ENCODE measurements at places on chromosomes 7 and 10. TPM values are rescaled to one million over a fixed set of nuclear protein-coding genes. Genes with fewer than 3 reads are reported as not detected.

GRCh38 chr10:132627666-132628531 is 90.3 kb downstream of the INPP5A start:
- H3K27ac ChIP-seq, result no peak overlapping the region
- H3K27me3 ChIP-seq, result no peaks in the 10 kb centered on the region
- no peaks in the 10 kb centered on the region for H3K36me3 ChIP-seq
- peak; percentile 38 for DNase-seq
- H3K4me3 ChIP-seq, result no peak overlapping the region

DNA sequence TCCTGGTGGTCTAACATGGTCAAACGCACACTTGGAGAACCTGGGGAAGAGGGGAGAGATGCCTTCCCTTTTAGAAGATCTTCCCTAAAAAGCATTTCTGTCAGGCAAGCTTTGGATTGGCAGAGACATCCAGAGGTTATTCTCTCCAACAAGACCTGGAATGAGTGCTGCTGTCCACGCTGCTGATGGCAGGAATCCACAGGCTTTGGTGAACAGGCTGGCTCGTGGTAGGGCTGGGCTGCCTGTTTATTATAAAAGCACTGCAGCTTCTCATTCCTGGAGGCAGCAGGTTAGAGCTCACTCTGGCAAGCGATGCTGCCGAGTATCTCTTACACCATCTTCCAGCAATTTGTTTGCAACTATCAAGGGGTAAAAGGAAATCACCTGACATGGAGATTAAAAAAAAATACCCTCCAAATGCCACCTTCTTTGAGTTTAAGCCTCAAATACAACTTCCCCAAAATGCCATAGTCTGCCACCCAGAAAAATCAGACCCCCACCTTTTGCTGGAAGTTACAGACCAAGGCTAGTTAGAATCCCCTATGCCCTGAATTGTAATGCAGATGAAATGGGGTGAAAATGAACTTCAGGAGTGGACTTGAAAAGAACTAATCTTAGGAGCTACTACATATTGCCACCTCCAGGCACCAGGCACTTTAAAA is 152.1 kb upstream of the KMT2E start:
- no peak overlapping the region for H3K27ac ChIP-seq
- H3K4me3 ChIP-seq, result no peak overlapping the region
- peaks cover 3% of the 10 kb centered on the region for H3K27me3 ChIP-seq

DNA sequence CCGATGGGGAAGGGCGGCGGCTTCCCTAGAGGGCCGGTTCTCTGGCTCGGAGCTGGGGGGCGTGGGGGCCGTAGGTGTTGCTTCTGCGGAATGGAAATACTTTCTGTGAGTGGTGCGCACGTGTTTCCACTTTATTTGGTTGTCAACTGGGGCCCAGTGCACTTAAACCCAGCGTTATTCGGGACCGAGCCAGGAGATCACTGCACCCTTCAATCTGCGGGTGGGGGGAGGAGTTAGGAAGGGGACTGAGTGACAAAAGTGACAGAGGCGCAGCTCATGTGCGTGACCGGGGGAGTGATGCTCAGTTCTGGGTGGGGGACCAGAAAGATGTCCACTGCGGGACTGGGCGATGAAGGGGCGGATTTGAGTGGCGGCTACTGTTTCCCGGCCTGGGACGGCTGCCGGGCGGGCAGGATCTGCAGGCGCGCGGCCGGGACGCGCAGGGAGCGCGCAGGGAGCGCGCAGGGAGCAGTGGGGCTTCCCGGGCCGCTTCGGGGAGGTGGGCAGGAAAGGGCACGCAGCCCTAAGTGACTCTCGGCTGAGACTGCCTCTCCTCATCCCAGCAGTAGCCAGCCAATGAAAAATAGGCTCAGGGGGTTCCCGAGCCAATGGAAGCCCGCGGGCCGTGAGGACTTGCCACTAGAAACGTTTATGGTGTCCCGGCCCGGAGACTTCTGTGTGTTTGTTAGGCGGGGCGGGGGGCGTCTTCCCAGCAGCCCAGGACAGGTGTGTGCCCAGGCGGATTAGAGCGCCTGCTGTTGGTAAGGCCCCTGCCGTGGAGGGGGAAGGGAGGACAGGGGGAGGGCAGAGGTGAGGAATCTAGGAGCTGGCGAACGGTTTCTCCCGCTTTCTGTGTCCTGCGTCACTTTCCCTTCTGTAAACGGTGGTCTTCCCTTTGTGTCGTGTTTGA is 54.3 kb upstream of the KDM7A start:
- peaks cover 8% of the 10 kb centered on the region for H3K36me3 ChIP-seq
- peaks cover 38% of the 10 kb centered on the region for H3K4me1 ChIP-seq
- peak overlapping the region; percentile 98 for H3K27ac ChIP-seq
- no peaks in the 10 kb centered on the region for H3K27me3 ChIP-seq

DNA sequence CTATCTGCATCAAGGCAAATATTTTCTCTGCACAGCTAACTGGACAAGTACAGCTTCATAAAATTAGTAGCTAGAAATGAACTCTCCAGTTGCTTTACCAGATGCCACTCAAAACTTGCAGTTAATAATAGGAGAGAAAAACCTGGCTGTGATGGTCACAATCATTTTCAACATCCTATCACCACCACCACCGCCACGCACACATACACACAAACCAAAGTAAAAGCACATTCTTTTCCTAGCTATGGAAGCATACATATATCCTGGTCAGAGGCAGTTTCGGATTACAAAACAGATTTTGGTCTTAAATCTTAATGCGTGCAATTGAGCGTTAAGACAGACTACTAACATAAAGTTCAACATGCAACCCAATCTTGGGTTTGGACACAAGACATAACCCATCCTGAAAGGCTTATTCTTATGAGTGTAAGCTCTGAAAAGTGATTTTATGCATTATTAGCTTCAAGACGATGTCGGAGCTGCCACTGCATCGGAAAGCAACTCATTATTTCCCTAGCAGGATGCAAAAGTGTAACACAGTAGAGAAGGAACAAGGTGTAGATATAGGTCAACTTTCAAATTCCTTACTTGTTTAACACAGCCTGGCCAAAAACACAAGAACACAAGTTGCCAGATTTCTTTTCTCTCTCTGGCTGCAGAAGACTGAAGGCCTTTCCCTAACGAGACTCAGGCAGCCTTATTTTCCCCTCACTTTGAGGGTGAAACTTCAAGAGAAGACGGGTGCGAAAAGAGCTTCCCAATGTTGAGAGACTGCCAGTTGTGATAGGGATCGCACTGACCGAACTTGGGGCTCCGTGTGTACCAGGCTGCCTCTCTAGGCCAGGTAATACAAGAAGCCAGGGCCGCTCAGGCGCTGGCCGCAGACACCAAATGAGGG is 1.2 kb downstream of the CACUL1 start:
- peaks cover 4% of the 10 kb centered on the region for H3K36me3 ChIP-seq
- no peaks in the 10 kb centered on the region for H3K27me3 ChIP-seq
- peak overlapping the region; percentile 82 for H3K27ac ChIP-seq
- peak overlapping the region; percentile 95 for H3K4me3 ChIP-seq

DNA sequence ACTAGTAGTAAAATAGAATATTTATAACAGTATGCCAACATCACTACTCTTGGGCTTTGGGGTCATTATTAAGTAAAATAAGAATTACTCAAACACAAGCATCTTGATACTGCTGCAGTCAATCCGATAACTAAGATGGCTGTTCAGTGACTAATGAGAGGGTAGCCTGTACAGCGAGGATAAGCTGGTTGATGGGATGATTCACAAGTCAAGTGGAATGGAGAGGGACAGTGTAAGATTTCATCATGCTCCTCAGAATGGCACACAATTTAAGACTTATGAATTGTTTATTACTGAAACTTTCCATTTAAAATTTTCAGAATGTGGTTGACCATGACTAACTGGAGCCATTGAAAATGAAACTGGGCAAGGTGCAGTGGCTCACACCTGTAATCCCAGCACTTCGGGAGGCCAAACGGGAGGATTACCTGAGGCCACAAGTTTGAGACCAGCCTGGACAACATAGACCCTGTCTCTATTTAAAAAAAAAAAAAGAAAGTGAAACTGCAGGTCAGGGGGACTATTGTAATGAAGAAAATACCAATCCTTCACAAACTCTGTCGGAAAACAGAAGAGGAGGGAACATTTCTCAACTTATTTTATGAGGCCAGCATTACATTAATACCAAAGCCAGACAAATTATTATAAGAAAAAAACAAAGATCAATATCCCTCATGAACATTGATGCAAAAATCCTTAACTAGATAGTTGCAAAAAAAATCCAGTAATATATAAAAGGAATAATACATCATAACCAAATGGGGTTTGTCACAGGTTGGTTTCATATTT is 11.2 kb downstream of the AVL9 start:
- no peak overlapping the region for H3K4me3 ChIP-seq
- H3K27me3 ChIP-seq, result no peaks in the 10 kb centered on the region
- peak; percentile 50 for DNase-seq
- H3K36me3 ChIP-seq, result peaks cover 13% of the 10 kb centered on the region
- peak overlapping the region; percentile 37 for H3K27ac ChIP-seq

GRCh38 chr10:112801004-112801403 is 149.0 kb upstream of the TCF7L2 start:
- H3K27ac ChIP-seq, result no peak overlapping the region
- no peaks in the 10 kb centered on the region for H3K27me3 ChIP-seq
- H3K36me3 ChIP-seq, result no peaks in the 10 kb centered on the region
- no peaks in the 10 kb centered on the region for H3K4me1 ChIP-seq

- H3K4me3 ChIP-seq, result no peak overlapping the region
- H3K4me1 ChIP-seq, result no peaks in the 10 kb centered on the region
- H3K36me3 ChIP-seq, result no peaks in the 10 kb centered on the region
- H3K27ac ChIP-seq, result no peak overlapping the region
- no peaks in the 10 kb centered on the region for H3K27me3 ChIP-seq
These were observed 45.5 kb downstream of the CAMK2B start for GRCh38 chr7:44279731-44280505.

DNA sequence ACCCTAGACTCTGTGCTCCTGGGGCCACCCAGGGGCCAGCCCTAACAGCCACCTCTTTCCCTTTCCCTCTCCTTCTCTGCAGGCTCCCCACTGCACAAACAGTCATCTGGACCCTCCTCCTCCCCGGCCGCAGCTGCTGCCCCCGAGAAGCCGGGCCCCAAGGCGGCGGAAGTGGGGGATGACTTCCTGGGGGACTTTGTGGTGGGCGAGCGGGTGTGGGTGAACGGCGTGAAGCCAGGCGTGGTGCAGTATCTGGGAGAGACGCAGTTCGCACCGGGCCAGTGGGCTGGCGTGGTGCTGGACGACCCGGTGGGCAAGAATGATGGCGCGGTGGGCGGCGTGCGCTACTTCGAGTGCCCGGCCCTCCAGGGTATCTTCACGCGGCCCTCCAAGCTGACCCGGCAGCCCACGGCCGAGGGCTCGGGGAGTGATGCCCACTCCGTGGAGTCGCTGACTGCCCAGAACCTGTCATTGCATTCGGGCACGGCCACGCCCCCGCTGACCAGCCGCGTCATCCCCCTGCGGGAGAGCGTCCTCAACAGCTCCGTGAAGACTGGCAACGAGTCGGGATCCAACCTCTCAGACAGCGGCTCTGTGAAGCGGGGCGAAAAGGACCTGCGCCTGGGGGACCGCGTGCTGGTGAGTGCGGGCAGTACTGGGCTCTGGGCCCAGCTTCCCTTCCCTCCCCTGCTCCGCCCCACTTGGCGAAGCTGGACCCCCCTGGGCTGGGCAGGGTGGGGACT is 49.3 kb downstream of the CLIP2 start:
- H3K36me3 ChIP-seq, result no peaks in the 10 kb centered on the region

The UBN2 gene
- 9.7 TPM for total RNA-seq

The EIF5AL1 gene
- 2.6 TPM for total RNA-seq

DNA sequence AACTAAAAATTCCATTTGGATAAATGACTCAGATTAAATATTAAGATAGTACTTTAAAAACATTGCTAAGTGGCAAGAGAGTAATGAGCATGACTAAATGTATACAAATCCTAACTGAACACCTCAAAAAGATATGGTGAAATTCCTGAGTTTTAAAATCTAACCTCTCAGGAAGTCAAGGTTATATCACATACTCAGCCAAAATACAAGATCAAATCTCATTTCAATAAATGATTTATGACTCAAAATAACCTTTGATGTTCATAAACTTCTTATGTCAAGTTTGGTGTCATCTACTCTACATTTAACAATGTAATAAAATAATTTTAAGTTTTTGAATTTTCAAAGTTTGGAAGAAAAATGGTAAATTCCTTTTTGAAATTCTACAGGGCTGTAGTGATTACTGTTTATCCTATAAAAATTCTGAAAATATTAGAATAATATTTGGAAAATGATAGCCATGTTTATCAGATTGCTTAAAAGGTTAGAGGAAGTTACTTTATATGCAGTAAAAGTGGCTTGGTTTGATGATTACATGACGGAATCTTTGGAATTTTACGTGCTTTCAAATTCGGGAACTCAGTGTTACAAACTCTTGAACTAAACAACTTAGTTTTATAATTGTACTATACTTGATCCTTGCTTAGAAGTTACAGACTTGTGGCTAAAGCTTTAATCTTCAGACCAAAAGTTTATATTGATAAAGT is 43.7 kb downstream of the ASZ1 start:
- no peaks in the 10 kb centered on the region for H3K36me3 ChIP-seq
- H3K27me3 ChIP-seq, result no peaks in the 10 kb centered on the region
- DNase-seq, result no peak
- H3K27ac ChIP-seq, result no peak overlapping the region
- H3K4me3 ChIP-seq, result no peak overlapping the region

DNA sequence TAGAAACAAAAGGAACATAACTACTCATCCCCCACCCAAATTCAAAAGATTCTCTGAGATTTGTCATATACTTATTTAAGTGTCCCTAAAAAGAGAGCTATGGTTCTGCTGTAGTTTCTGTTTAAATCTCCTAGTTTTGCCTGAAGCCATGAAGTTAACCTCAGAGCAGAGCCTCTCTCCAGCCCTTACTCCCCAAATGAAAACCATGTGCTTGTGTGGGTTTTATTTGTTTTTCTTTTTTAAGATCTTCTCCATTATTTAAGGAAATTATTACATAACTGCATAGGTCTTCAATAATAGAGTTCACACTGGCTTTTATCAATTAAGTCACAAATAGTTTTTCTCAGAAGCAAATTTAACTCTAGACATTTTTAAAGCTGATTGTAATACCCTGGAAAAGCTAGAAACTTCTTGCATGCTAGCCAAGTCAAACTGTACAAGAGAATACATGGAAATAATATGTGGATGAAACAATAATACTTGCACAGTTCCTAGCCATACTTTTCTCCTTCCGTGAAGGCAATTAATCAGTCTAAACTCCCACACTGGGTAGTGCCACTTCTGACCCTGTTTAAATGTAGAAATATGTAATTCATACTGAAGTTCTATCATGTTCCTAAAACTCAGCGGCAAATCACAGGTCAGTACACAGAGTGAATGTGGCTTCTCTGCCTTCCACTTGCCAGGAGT is 579.7 kb downstream of the SUGCT start:
- DNase-seq, result no peak
- H3K27ac ChIP-seq, result no peak overlapping the region
- no peak overlapping the region for H3K4me3 ChIP-seq
- no peaks in the 10 kb centered on the region for H3K27me3 ChIP-seq
- peaks cover 2% of the 10 kb centered on the region for H3K4me1 ChIP-seq
- H3K36me3 ChIP-seq, result no peaks in the 10 kb centered on the region

The IFRD1 gene
- 47.3 TPM for total RNA-seq

DNA sequence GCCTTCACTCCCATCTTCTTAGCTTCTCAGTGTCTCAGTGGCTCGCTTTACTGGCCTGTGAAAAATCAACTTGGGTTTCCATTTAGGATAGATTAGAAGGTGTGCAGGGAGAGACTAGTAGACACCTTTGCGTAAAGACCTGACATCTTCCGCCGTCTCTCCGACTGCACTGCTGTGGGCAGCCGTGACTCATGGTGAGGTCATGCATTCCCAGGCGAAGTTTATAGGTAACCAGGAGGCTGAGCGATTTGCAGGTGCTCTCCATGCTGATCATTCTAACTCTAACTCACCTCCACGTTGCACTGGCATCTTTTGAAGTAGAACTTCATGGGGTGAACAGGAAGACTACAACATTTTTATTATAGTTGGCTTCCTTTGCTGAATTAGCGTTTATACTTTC is 68.0 kb upstream of the ZNF438 start:
- peaks cover 52% of the 10 kb centered on the region for H3K4me1 ChIP-seq
- no peaks in the 10 kb centered on the region for H3K36me3 ChIP-seq
- H3K27ac ChIP-seq, result peak overlapping the region; percentile 32
- no peaks in the 10 kb centered on the region for H3K27me3 ChIP-seq
- no peak overlapping the region for H3K4me3 ChIP-seq

The CACNB2 gene
- not detected for total RNA-seq
